GM23338 (cell line): ENCODE measurements at places on chromosomes 3 and 15. TPM values are rescaled to one million over a fixed set of nuclear protein-coding genes. Genes with fewer than 3 reads are reported as not detected.

GRCh38 chr3:107308716-107309115, 68.5 kb upstream of the CCDC54 start:
- DNase-seq, result peak; percentile 30

GRCh38 chr3:52494886-52495495, at the start of gene STAB1:
STAB1 (plus strand) TSS chr3:52495338; CDS start chr3:52495414, 76 bp downstream.
- DNase-seq, result no peak

- DNase-seq, result no peak
Measured at GRCh38 chr15:49103002-49103401, 52.4 kb downstream of the COPS2 start.

DNA sequence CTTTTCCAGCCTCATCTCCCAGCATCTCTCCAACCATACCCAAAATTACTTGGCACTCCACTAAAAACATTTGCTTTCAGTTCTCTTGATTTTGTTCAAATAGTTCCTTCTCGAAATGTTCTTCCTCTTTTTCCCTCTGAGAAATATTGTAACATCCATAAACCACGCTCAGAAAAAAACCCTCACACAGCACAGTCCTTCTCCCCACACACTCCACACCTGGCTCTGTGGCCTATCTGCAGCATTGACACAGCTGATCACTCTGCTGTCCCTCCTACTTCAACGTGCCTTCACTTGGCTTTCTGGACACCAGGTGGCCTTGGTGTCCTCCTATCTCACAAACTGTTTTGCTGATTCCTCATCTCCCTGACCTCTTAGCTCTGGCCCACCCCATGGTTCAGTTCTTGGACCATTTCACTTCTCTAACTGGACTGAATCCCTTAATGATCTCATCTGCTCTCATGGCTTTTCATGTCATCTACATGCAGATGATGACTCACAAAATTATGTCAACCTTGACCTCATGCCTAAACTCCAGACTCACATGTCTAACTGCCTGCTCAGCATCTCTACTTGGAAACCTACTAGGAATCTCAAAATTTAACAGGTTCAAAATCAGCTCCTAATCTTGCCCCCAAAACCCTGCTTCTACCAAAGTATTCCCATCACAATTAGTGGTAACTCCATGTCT, 93.3 kb downstream of the TRIM42 start:
- DNase-seq, result no peak

POC1A gene
- 18.4 and 19.1 TPM in 2 replicates for polyA plus RNA-seq

BNC1 gene
- polyA plus RNA-seq, result 0.26 and 0.28 TPM in 2 replicates

IL17RE gene
- 1.0 and 1.1 TPM in 2 replicates for polyA plus RNA-seq
